Cortex of kidney (tissue), 1 donor: ENCODE measurements at places on chromosomes 5 and 9.

DNA sequence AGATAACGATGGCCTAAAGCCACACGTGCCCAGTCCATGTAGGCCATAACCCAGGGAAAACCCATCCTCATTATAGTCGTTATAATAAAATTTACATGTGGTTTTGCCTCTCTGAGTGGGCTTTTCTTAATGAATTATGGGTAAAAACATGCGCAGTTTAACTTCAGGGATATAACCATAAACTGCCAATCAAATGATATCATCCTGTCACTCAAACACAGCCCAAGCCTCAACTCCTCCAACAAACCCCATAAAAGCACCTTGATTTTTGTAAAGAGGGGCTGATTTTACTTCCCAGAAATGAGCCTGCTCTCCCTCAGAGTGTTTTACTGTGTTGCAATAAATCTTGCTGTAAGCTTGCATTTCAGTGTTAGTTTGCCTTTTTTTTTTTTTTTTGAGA lies 15.8 kb upstream of the SETX start:
- no peak for DNase-seq

DNA sequence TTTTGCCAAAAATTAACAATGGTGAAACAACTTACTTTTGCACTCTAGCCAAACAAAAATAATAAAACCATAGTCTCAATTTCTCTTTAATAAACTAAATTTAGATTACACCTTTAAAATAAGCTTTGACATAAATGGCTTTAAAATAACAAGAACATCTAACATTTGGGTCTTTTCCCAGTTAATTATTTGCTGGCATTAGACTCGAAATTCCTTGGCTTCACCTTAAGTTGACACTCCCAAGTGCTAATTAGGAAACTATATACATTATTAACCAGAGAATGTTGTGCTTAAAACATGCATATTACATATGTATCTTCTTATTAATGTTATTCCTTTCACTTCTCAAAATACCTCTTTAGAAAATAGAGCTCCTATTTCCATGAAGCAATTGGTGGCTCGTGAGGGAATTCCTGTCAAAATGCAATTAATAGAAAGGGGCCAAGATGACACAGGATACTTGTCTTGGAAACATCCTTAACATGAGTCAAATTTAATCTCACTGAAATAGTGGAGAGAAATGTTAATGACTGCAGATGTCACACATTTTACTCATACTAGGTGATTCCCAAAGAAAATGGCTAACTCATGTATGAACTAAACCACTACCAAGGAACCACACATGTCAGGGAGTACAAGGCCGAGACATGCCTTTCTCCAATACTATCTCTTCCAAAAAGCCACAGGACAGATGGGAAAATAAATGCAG lies 932.9 kb upstream of the DMAC1 start:
- DNase-seq = no peak

GRCh38 chr9:117232281-117232680 lies 182.6 kb downstream of the ASTN2 start:
- no peak for DNase-seq

DNA sequence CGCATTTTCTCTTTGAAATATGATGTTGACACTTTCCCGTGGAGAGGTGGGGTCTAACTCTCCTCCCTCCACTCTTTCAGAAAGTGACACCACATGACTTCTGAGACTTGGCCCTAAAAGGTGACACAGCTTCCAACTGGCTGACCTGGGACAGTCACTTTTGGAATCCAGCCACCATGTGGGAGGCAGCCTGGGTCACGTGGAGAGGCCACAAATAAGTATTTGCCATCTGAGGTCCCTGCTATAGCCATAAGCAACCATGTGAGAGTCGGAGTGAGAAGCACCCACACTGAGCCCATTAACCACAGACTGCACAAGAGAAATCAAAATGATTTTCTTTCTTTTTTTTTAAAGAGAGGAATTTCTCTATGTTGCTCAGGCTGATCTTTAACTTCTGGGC lies 4.1 kb upstream of the PHYKPL start:
- no peak for DNase-seq
